ENCODE measurements at places on chromosomes 1 and 21.

DNA sequence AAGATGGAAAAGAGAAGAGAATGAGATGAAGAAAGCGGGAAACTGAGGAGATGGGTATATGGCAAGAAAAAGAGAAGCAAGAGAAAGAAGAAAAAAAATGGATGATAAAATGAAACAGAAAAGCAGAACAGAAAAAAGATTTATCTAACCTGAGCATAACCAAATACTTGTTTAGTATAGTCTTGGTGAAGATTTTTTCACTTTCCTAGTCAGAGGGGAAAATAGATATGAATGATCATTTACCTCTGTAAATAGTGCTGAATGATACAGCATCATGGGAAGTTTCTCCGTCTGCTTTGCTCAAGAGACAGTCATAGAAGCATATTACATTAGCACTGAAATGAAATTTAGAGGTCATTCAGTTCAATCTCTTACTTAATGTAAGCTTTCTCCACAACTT lies 36.1 kb upstream of the PLPPR4 start:
- DNase-seq = no peak

GRCh38 chr1:157166590-157166989 lies 28.4 kb upstream of the ETV3 start:
- DNase-seq = no peak

DNA sequence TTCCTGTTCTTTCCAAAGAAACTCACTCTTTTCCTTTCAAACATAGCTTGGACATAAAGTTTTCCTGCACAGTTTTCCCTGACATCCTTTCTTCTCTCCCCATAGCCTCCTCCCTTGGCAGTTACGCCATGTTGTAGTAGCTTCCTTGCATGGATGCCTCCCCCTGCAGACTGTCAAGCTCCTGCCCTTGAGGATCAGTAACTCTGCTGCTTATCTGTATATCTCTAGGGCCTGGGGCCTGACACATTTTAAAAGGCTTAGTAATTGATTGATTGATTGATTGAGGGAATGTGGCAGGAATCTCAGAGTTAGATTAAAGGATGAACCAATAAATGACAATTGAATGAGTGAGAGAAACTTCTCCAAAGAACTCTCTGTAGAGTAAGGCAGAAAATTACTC lies 143.7 kb downstream of the NEK7 start:
- DNase-seq = no peak

GRCh38 chr1:54137534-54138061 lies 15.2 kb downstream of the CDCP2 start:
- DNase-seq = no peak

DNA sequence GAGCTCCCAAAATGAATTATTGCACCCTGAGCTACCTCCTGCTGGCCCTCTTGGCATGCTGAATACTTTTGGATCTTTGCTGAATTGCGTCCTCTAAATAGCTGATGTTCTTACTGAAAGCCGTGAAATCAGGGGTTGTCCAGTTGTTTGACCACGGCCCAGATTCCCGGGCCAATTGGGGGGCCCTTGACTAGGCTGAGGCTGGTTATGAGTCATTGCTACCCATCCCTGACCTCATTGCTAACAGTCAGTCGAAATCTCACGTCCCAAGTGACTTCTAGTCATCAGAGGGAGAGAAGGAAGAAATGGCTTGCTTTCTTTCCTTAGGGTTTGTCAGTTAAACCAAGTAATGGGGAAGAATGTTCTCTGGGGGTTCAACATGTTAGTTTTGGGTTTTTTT lies 37.4 kb downstream of the SMYD2 start:
- no peak for DNase-seq

- DNase-seq = no peak
Measured at GRCh38 chr1:187267827-187268226, 439.1 kb downstream of the PLA2G4A start.

DNA sequence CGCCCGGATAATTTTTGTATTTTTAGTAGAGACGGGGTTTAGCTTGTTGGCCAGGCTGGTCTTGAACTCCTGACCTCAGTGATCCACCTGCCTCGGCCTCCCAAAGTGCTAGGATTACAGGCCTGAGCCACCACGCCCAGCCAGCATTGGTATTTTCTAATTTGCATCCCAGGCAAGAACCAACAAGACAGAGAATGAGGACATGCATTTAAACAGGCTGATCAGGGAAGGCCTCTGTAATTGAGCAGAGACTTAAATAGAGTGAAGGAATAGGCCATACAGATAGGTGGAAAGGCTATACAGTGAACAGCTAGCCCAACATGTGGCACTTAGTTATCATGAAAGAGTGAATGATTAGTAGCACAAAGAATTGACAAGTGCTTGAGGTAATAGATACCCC lies 230.4 kb downstream of the SLC35F3 start:
- no peak for DNase-seq

GRCh38 chr1:32981003-32981901 lies 16.6 kb upstream of the RNF19B start:
- no peak for DNase-seq

DNA sequence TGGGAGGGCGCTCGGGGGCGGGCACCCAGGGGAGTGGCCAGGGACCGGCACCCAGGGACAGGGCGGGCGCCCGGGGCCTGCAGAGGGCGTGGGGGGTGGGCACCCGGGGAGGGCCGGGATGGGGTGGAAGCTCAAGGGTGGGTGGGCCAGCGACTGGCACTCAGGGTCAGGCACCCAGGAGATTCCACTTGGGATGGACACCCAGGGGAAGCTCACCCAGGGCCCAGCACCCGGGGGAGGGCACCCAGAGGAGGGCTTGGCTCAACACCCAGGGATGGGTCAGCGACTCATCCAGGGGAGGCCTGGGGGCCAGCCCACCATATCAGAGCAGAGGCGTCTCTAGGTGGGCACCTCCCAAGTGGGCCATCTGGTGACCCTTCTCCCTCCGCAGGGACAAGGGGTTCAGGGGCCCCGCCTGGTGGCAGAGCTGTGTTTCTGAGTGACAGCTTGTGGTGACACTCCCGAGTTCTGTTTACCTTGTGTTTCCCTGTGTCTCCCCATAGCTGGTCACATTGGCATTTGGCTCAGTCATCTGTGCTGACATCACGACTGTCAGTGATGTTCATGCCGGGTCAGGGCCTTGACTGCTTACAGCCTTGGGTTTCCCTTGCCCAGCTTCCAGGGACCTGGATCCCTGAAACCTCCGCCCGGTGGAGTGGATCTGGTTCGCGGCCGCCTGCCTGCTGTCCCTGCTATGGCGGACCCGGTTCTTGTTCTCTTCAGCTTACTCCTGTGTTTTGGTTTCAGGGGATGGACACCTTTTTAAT lies 749 bp downstream of the IBA57 start:
- DNase-seq = peak; percentile 18

Data from COR-L47 (cell line).